IMR-90 (cell line): ENCODE measurements at places on chromosomes 3 and 15. TPM values are rescaled to one million over a fixed set of nuclear protein-coding genes. Genes with fewer than 3 reads are reported as not detected.

The SAMD7 gene
- not detected in 2 replicates for total RNA-seq

The SAMMSON gene
- total RNA-seq: not detected in 2 replicates

The HRG gene
- not detected in 2 replicates for total RNA-seq

The CD96 gene
- total RNA-seq: 0.18 and 0.28 TPM in 2 replicates

The CACNA2D3 gene
- 0.28 and 0.36 TPM in 2 replicates for total RNA-seq

The EPHB1 gene
- under 0.01 and 0.36 TPM in 2 replicates for total RNA-seq
